A673 (cell line): ENCODE measurements at places on chromosomes 11 and 22.
A peak's percentile ranks its signal among the peaks of the same experiment; 100 is the strongest.

DNA sequence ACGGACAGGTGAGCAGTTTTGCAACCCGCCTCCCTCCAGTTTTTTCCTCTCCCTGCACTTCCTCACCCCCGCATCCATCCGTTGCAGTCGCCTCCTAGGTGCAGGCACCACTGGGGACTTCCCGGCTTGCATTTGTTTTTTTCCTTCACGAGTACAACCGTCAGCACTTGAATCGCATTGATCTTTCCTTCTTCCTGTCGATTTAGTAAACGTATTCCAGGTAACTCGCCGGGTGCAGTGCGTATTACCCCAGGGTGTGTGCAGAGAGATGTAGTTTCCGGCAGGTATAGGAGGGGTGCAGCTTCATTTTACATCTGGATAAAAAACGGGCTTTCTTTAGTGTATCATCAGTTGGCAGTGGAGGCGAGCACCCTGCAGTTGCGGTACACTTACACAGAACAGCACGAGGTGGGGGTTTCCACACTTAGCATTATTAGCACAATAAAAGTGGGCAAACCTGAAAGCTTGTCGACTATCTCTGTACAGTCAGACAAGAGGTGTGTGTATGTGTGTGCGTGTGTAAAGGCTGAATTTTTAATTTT is at the start of gene SORL1-AS1:
SORL1-AS1 (minus strand) TSS at position 359 of the 542 bp plus-strand sequence.
- H3K27me3 ChIP-seq, result peaks cover 42% of the 10 kb centered on the region
- H3K4me1 ChIP-seq, result no peaks in the 10 kb centered on the region
- no peaks in the 10 kb centered on the region for H3K36me3 ChIP-seq

GRCh38 chr11:119571311-119571710 is 148.3 kb upstream of the THY1 start:
- H3K27me3 ChIP-seq, result no peaks in the 10 kb centered on the region
- H3K4me1 ChIP-seq, result peaks cover 14% of the 10 kb centered on the region
- no peak overlapping the region for H3K27ac ChIP-seq
- no peak overlapping the region for H3K4me3 ChIP-seq
- no peak for DNase-seq

DNA sequence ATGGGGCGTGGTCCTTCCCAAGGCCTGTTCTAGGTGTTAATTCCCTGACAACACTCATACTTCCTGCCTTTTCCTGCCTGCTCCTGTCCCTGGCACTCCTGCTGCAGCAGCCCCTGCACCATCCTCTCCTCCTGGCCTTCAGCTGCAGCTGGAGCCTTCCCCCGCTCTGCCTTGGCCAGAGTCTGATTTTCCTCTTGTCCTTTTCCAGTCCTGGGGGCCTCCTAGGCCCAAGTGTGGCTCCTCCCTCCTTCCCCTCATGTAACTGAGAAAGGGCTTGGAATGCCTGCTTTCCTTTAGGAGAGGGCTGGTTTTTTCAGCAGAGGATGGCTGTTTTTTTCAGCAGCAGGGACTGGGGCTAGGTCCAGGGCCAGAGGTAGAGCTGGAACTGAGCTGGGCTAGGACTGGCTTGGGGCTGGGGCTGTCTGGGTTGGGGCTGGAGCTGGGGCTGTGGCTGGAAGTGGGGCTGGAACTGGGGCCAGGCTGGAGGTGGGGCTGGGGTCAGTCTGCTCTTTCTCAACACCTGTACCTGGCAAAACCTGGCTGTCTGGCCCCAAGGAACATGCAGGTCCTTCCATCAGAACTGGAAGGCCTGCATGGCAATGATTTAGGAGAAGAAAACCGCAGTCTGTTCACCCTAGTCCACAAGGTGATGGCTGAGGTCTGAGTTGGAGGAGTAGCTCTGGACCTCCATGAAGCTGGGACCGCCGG is 23.6 kb downstream of the ZC3H7B start:
- no peaks in the 10 kb centered on the region for H3K4me1 ChIP-seq
- peaks cover 42% of the 10 kb centered on the region for H3K36me3 ChIP-seq
- no peaks in the 10 kb centered on the region for H3K27me3 ChIP-seq

GRCh38 chr11:2975594-2975993 is 16.5 kb downstream of the NAP1L4 start:
- H3K4me1 ChIP-seq, result no peaks in the 10 kb centered on the region
- H3K27me3 ChIP-seq, result no peaks in the 10 kb centered on the region
- no peak overlapping the region for H3K4me3 ChIP-seq
- DNase-seq, result peak; percentile 42
- H3K36me3 ChIP-seq, result peaks cover 84% of the 10 kb centered on the region

DNA sequence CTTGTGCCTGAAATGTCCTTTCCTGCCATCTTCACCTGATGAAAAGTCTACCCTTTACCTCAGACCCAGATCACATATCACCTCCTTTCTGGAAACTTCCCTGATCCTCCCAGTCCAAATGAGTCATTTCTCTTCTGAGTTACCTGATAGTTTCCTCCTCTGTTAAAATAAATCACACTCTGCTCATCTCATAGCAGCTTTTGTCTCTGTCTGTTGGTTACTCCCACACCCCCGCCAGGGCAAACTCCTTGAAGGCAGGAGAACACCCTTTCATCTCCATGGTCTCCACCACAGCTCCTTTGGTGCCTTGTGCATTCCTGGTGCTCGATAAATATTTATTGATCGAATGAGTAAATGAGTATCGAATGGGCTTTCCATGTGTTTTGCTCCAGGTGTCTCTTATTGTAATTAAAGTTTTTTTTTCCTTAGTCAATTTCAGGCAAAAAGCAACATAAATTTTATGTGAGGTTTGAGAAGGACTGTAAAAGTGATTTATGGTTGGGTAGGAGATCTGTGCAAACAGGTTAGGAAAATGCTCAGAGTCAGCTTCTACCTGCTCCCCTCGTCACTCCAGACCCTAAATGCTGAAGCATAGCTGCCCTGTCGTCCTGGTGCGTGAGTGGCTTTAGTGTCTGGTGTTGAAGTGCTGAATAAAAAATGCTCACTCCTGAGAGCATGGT is 178.2 kb downstream of the GRIK4 start:
- DNase-seq, result no peak
- no peak overlapping the region for H3K4me3 ChIP-seq
- no peaks in the 10 kb centered on the region for H3K36me3 ChIP-seq
- H3K27ac ChIP-seq, result no peak overlapping the region
- peaks cover 60% of the 10 kb centered on the region for H3K27me3 ChIP-seq

- no peak for DNase-seq
- no peaks in the 10 kb centered on the region for H3K36me3 ChIP-seq
- H3K4me1 ChIP-seq, result no peaks in the 10 kb centered on the region
- no peak overlapping the region for H3K27ac ChIP-seq
Observed at GRCh38 chr22:22035203-22035602, 52.6 kb upstream of the TOP3B start.

GRCh38 chr11:95821640-95822039 is 31.3 kb downstream of the CEP57 start:
- H3K27ac ChIP-seq, result no peak overlapping the region
- peaks cover 40% of the 10 kb centered on the region for H3K36me3 ChIP-seq
- H3K4me1 ChIP-seq, result no peaks in the 10 kb centered on the region

DNA sequence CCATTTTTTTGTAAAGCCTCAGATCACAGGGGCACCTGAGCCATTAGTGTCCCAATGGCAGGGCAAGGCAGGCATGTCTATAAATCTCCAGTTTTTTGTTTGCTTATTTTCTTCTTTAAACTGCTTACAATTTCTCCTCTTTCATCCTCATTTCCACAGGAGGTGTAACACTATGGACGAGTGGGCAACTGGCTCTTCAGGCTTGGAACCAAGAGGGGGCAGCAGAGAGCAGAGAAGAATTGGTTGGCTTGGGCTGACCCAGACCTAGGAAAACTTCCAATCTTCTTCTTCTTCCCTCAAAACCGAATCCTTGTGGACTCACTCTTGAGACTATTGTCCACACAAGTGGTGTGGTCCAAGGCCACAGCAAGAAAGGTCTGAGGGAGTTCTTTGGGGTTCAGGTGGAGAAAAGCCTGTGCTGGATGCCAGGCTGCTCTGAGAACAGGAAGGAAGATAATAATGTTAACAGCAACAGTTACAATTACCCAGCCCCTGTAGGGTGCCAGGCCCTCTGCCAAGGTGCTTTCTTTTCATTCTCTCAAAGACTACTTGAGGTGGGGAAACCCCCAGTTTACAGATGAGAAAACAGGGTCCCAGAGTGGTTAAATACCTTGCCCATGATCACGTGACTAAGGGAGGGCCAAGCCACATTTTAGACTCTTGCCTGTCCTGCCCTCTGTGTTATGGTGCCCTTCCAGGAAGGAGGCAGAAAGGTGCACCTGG is 70.7 kb upstream of the E2F8 start:
- no peak overlapping the region for H3K4me3 ChIP-seq
- H3K4me1 ChIP-seq, result no peaks in the 10 kb centered on the region
- peaks cover 8% of the 10 kb centered on the region for H3K27me3 ChIP-seq

- no peak overlapping the region for H3K4me3 ChIP-seq
- H3K27me3 ChIP-seq, result no peaks in the 10 kb centered on the region
- H3K36me3 ChIP-seq, result no peaks in the 10 kb centered on the region
- no peak overlapping the region for H3K27ac ChIP-seq
Observed at GRCh38 chr11:12625438-12626071, 48.7 kb upstream of the TEAD1 start.

DNA sequence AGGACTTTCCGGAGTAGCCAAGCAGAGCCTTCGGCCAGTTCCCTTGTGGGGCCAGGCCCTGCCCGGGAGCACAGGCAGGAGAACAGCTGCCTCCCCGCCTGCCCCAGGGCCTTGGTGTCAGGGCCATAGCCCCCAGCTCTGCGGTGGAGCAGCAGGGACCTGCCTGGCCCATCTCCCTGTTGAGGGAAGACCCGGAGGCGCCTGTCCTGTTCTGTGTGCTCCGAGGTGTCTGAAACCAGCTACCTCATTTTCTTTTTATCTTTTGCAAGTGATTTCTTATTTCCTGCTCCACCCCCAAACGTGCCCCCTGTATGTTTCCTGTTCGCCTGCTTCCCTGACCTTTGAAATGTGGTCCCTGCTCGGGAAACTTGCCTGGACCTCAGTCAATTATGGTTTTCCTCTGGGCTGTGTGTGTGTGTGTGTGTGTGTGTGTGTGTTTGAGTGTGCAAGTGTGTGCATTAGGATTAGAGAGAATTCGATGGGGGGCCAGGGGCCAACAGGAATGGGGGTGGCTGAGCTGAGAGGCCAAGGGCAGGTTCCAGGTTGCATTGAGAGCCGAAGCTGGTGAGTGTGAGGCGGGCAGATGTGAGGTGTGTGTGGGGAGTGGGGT is 19.1 kb downstream of the LRP5 start:
- H3K36me3 ChIP-seq, result no peaks in the 10 kb centered on the region
- no peaks in the 10 kb centered on the region for H3K27me3 ChIP-seq
- H3K4me3 ChIP-seq, result no peak overlapping the region
- H3K4me1 ChIP-seq, result peaks cover 35% of the 10 kb centered on the region

GRCh38 chr11:119481667-119482400 is 58.9 kb upstream of the THY1 start:
- H3K36me3 ChIP-seq, result no peaks in the 10 kb centered on the region
- no peaks in the 10 kb centered on the region for H3K4me1 ChIP-seq
- DNase-seq, result no peak
- no peak overlapping the region for H3K4me3 ChIP-seq

DNA sequence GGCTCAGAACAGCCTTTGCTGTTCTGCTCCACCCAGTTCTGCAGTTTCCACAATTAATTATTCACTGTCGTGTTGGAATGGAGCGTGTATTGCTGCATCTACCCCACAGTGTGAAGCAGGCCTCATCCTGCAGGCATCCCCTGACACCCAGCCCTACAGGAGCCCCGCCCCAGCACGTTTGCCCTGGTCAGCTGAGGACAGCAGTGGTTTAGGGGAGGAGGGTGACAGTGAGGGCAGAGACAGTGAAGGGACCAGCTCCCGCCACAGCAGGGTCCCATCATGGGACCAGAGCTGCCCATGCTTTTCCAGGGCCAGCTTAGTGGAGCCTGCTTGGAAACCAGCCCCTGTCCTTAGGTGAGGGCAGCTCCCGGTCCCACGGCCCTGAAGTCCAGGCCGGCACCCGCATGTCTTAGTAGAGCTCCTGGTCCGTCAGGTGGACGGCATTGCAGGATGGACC is 273.0 kb downstream of the TBC1D22A start:
- H3K4me3 ChIP-seq, result no peak overlapping the region
- no peak for DNase-seq
- H3K36me3 ChIP-seq, result no peaks in the 10 kb centered on the region
- H3K4me1 ChIP-seq, result no peaks in the 10 kb centered on the region
- no peaks in the 10 kb centered on the region for H3K27me3 ChIP-seq

- no peaks in the 10 kb centered on the region for H3K4me1 ChIP-seq
- peaks cover 2% of the 10 kb centered on the region for H3K27me3 ChIP-seq
- no peak overlapping the region for H3K4me3 ChIP-seq
- no peak for DNase-seq
- H3K27ac ChIP-seq, result no peak overlapping the region
Observed at GRCh38 chr11:88555829-88556202, 218.3 kb upstream of the CTSC start.

- H3K27me3 ChIP-seq, result peaks cover 28% of the 10 kb centered on the region
- no peaks in the 10 kb centered on the region for H3K36me3 ChIP-seq
- H3K4me3 ChIP-seq, result no peak overlapping the region
- H3K27ac ChIP-seq, result no peak overlapping the region
- DNase-seq, result no peak
- H3K4me1 ChIP-seq, result no peaks in the 10 kb centered on the region
Observed at GRCh38 chr11:87889126-87889525, 286.1 kb downstream of the RAB38 start.

DNA sequence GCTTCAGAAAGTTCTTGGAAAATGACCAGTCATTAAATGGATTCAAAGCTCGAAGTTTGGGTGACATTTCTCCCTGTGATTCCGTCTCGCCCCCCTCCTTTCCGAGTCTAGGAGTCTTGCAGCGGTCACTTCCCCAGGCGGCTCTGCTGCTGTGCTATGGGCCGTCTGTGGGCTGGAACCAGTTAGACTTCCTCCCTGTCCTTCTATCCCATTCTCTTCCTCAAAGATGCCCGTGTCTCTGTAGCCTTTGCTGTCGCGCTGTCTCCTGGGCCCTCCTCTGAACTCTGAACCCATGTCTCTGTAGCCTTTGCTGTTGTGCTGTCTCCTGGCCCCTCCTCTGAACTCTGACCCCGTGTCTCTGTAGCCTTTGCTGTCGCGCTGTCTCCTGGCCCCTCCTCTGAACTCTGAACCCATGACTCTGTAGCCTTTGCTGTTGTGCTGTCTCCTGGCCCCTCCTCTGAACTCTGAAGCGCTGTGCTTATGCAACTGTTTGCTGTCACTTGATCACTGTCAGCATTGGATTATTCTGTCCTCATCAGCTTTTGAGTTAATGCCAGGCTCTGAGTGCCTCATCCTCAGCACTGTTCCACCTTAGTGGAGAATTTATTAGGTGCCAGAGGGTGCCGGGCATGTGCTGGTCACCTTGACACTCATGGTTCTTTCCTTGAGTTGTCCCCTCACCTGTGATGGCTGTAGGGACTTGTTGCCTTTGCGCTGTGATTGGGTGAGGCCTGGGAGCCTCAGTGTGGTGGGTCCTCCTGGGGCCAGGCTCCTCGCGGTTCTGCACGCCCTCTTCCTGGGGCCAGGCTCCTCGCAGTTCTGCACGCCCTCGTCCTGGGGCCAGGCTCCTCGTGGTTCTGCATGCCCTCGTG is 173.3 kb downstream of the TBC1D22A start:
- peak overlapping the region; percentile 13 for H3K27ac ChIP-seq
- H3K4me3 ChIP-seq, result no peak overlapping the region
- peaks cover 24% of the 10 kb centered on the region for H3K4me1 ChIP-seq
- H3K36me3 ChIP-seq, result no peaks in the 10 kb centered on the region
- DNase-seq, result peak; percentile 16
- H3K27me3 ChIP-seq, result no peaks in the 10 kb centered on the region

GRCh38 chr11:73406131-73406530 is 29.9 kb downstream of the RELT start:
- no peaks in the 10 kb centered on the region for H3K27me3 ChIP-seq
- DNase-seq, result no peak
- peaks cover 6% of the 10 kb centered on the region for H3K36me3 ChIP-seq
- no peaks in the 10 kb centered on the region for H3K4me1 ChIP-seq
